ENCODE measurements at places on chromosomes 7 and 10. TPM values are rescaled to one million over a fixed set of nuclear protein-coding genes. Genes with fewer than 3 reads are reported as not detected.

DNA sequence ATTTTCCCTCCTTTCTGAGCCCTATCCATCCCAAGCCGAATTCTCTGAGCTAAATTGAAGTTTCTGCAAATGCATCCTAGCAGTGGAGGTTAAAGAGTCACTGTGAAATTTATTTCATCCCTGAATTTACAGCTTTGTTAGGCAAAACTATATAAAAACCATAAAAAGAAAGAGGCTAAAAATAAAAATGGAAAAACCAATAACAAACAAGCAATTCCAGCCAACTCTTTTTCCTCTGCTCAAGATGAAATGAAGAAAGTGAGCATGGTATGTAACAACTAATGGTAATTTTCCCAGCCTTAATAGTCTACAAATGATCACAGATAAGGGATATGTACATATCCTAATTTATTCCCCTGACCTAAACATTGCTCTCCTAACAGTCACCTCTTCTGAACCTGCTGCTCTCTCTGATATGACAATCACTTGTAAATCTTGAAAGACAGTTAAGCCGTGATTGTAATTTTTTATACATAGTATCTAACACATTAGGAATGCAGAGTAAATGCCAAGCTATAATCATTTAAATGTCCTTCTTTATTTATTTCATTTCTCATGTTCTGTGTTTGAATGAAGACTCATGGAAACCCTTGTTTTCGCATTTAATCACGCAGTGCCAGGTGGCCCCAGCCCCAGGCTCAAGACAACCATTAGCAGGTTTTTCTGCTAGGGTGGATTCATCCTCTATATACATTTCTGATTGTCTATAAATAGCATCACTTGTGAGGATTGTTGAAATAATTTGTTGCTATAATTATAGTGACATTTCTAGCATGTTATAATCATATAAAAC is 48.6 kb upstream of the NRP1 start:
- no peak for DNase-seq

GRCh38 chr10:125257521-125258108 is 97.3 kb upstream of the CTBP2 start:
- DNase-seq, result no peak

GRCh38 chr10:128680116-128680515 is 553.9 kb upstream of the MKI67 start:
- DNase-seq, result no peak

DNA sequence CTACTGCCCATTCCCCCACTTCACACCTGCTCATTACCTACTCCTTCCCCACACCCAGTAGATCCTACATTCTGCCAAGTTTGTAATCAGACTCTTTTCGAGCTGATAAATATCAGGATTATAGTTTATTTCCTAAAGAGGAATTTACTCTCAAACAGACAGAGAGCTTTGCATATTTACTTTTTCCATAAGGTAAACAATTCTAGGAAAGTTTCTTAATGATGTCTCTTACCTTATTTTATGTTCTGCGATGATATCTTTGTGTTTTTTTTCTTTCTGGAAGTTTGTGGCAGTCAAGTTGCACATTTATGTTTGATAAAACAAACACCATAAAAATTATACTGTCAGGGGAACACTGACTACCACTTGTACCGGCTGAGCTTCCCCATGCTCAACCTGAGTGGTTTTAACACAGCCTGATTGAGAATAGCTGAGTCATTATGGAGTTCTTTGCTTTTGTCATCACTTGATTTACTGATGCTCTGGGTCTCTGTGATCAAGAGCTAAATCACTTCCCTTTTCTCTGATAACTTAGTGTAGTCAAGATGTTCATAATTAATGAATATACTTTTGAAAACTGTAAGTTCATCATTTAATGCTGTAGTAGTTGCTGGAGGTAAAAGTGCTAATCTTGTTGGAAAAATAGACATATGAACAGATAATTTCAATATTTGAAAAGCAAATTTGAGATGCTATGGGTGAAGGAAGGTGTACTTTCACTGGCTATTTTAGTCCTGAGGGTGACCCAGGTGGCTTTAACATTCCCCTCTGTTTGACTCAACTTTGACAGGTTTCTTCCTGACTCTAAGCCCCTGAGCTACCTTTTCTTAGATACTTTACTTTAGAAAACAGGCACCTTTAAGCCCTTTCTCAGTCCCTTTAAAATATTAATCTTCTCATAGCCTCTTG is 1034.5 kb upstream of the LRRTM3 start:
- DNase-seq, result peak; percentile 78

- no peak for DNase-seq
Observed at GRCh38 chr10:116553378-116553980, 7.7 kb downstream of the PNLIP start.

DNA sequence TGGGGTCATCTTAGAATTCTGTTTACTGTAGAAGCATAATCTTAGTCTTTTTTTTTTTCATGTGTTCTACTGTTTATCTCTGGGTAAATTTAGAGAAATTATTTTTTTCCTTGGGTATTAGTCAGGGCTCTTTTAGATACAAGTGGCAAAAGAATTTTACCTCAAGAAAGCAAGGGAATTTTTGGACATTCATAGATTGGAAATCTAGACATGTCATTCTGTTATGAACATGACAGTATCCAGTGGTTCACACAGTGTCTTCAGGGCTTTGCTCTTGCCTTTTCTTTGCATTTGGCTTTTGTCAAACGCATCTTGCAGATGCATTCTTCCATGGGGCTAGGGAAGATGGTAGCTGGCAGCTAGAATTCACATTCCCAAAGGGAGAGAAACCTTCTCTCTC is 13.7 kb upstream of the TAS2R41 start:
- DNase-seq, result no peak

The ERVW-1 gene
- total RNA-seq, result not detected

The PTN gene
- total RNA-seq, result not detected

DNA sequence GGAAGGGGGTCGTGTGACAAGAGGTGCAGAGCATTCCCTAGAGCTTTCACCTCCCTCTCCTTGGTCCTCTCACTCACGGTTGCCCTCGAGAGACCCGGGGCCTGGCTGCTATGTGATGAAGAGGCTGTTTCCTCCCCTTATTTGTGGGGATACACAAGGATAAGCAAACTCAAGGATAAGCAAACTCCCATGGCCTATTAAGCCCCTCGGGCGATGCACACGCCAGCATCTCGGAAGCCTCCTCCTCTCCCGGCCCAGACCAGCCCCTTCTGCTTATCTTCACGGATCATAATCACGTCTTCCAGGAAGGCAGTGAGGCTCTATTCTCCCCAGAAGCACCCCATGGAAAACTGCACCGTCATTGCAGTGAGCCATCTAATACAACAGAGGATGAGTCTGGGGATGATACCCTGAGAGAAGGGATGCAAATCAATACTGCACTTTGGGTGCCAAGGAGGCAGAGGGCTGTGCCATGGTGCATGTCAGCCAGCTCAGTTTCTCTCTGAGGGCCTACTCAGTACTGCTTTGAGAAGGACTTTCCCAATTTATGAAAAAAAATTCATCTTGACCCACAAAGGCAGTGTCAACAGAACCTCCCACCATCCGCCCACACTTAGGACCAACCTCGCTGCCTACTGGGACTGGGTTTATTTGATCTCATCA is 22.2 kb downstream of the TMEM273 start:
- no peak for DNase-seq

The OGA gene
- 42.9 TPM for total RNA-seq

- no peak for DNase-seq
Observed at GRCh38 chr10:63884426-63884825, 363.2 kb downstream of the REEP3 start.

The STEAP4 gene
- 2.6 TPM for total RNA-seq

DNA sequence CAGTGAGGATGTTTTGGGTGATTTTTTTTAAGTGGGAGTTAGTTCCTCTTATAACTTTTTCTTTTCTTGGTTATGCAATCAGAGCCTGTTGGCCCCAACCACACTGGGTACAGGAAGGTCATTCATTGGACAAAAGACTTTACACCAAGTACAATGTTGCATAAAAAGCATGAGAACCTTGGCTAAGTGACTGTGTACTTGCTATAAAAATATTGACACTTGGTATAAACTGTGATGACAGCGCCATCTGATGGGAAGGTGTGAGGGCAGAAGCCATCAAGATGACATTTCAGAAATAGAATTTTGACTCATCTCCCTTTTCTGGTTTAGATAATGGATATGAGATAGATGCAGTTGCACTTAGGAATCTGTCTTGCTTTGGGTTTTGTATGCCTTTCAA is 126.4 kb upstream of the CCDC6 start:
- DNase-seq, result peak; percentile 83

The LIPF gene
- not detected for total RNA-seq

- no peak for DNase-seq
Observed at GRCh38 chr7:134866617-134867016, 87.2 kb downstream of the CALD1 start.

DNA sequence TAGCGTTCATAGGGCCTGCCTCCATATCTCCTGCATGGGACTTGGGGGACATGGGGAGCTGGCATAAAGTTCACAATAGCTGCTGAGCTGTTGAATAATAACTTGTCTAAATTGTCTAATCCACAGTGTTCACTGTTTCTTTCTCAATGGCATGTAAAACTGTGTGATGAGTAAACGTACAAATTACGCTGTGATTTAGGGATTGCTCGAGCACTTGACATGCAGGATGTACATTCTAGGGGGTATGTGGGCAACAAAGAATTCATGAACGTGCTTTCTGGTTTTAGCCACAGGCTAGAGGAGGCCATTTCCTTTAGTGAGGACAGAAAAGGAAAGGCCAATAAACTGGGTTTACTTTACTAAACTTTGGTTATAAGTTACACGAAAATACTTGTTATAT is 534.2 kb upstream of the ZWINT start:
- no peak for DNase-seq

DNA sequence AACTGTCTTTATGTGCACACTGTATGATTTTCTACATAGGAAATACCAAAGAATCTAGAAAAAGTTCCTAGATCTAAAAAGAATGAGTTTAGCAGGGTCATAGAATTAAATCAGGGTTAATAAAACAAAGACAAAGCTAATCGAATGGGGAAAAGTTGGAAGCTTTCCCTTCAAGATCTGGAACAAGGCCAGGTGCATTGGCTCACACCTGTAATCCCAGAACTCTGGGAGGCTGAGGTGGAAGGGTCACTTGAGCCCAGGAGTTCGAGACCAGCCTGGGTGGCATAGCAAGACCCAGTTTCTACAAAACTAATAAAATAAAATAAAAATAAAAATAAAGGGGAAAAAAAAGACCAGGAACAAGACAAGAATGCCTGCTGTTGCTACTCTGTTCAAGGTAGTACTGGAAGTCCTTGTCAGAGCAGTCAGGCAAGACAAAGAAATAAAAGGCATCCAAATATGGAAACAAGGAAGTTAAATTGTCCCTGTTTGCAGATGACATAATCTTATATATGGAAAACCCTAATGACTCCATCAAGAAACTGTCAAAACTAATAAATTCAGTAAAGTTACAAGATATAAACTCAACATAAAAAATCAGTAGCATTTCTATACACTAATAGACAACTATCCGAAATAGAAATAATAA is 76.1 kb upstream of the RHEB start:
- DNase-seq, result no peak

- DNase-seq, result no peak
Observed at GRCh38 chr7:18927134-18927533, 190.3 kb downstream of the TWIST1 start.

- no peak for DNase-seq
Observed at GRCh38 chr10:12741360-12741804, 260.1 kb downstream of the CCDC3 start.

The DAGLB gene
- 24.2 TPM for total RNA-seq

DNA sequence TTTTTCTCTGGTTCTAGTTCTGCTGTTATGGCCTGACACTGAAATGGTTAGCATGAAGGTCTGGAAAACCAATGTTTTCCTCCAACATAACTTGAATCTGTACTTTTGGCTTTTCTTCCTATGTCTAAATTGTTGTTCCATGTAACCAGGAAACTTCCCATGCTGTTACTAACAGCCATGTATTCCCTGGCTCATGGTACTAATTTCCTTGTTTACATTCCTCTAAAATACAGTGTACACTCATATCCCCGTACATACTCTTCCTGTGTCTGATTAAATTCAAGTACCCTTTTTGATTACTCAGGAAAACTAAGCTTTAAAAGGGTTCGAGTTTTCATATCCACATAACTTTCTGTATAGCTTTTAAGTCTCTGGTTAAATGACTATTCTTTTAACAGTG is 12.3 kb upstream of the ACSM6 start:
- peak; percentile 14 for DNase-seq

GRCh38 chr7:2792856-2793487 is 51.1 kb downstream of the GNA12 start:
- DNase-seq, result no peak

DNA sequence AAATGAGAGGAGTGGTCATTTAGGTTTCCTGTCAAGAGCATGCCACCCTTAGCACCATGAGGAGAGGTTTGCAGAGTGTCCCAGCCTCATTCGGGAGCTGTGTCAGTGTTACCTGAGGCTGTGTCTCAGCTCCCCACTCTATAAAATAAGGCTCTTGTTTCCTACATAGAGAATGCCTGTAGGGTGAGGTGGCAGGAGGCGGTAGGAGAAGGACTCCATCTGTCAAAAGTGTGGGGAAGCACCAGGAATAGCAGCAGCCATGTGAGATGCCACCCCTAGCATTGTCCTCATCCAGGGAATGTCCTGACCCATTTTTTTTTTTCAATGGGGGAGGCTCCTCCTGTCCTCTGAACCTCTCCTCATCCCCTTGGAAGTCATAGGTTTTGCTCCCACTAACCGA is 451.2 kb downstream of the PLXNA4 start:
- DNase-seq, result no peak

DNA sequence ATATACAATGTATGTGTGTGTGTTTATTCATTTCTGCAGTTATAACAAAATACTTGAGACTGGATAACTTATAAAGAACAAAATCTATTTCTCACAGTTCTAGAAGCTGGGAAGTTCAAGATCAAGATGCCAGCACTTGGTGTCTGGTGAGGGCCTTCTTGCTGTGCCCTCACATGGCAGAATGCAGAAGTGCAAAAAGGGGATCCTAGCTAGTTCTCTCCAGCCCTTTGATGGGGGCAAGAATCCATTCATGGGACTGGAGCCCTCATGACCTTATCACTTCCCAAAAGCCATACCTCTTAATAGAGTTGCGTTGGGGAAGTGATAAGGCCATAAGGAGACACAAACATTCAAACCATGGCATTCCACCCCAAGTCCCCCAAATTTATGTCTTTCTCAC is 8.4 kb downstream of the GRB10 start:
- no peak for DNase-seq

DNA sequence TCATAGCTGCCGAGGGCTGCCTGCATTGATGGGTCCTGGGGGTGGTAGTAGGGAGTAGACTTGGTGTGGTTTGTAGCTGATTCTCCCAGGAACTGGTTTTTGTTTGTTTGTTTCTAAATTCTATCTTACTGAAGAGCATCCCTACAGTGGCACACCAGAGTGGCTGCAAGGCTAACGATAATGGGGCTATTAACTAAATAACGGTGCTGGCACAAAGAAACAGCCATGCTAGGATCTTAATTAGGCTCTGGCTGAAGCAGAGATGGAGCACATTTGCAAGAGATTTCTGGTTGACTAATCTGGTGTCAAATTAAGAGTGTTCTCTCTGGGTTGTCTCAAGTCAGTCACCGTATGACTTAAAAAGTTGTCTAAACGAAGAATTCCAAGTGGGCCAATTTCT is 590.0 kb downstream of the NRG3 start:
- no peak for DNase-seq
